ENCODE measurements at places on chromosomes 6 and 20.

DNA sequence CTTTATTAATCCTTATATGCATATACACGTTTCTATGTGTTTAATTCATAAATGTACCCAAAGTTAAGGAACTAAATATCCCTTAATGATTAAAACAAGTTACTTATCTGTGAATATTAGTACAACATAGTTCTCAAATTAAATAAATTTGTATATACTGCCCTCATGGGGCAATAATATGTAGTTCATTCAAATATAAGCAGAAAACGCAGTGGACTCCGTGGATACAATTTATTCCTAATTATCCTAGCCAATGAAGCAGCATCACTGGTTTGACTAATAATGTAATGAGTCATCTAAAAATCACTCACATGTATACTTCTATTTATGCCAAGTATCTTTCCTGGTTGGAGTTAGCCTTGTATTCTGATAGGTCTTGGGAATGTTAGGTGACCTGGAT lies 111.6 kb downstream of the TBC1D32 start:
- H3K27ac ChIP-seq: no peak overlapping the region
- no peaks in the 10 kb centered on the region for H3K36me3 ChIP-seq
- no peaks in the 10 kb centered on the region for H3K27me3 ChIP-seq
- H3K4me3 ChIP-seq: no peak overlapping the region

DNA sequence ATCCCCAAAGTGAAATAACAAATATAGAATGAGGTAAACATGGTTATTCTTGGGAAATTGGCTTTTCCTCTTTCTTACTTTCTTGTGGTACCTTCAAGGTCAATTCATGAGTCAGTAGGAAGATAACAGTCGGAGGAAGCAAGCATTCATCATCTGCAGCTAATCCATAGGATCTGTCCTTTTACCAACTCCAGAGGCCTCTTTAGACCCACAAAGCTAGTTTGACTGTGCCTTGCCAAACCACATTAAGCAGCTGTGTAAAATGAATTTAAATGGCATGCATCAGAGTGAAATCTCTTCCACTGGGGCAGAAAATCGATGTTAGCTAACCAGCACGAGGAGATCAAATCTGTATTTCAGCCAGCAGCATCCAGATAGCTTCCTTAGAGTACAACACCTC lies 171.3 kb downstream of the TMEM242 start:
- DNase-seq: peak; percentile 96
- H3K36me3 ChIP-seq: no peaks in the 10 kb centered on the region
- H3K4me1 ChIP-seq: peaks cover 13% of the 10 kb centered on the region
- no peak overlapping the region for H3K4me3 ChIP-seq
- H3K27ac ChIP-seq: peak overlapping the region; percentile 39
- no peaks in the 10 kb centered on the region for H3K27me3 ChIP-seq

GRCh38 chr6:68973066-68973465 lies 338.0 kb downstream of the ADGRB3 start:
- DNase-seq: no peak
- no peak overlapping the region for H3K27ac ChIP-seq
- H3K27me3 ChIP-seq: no peaks in the 10 kb centered on the region
- no peaks in the 10 kb centered on the region for H3K36me3 ChIP-seq
- H3K4me1 ChIP-seq: no peaks in the 10 kb centered on the region
- no peak overlapping the region for H3K4me3 ChIP-seq

- no peak overlapping the region for H3K4me3 ChIP-seq
- H3K27ac ChIP-seq: no peak overlapping the region
- no peaks in the 10 kb centered on the region for H3K27me3 ChIP-seq
- H3K36me3 ChIP-seq: no peaks in the 10 kb centered on the region
- DNase-seq: no peak
Measured at GRCh38 chr6:5286780-5287179, 25.5 kb downstream of the FARS2 start.

GRCh38 chr20:23101696-23102406 lies 15.7 kb upstream of the CD93 start:
- no peaks in the 10 kb centered on the region for H3K4me1 ChIP-seq
- no peak overlapping the region for H3K27ac ChIP-seq
- no peaks in the 10 kb centered on the region for H3K27me3 ChIP-seq
- no peak for DNase-seq

- H3K27ac ChIP-seq: no peak overlapping the region
- H3K4me1 ChIP-seq: peaks cover 8% of the 10 kb centered on the region
- no peaks in the 10 kb centered on the region for H3K27me3 ChIP-seq
Measured at GRCh38 chr6:42368181-42368580, 83.5 kb downstream of the TRERF1 start.

GRCh38 chr6:75934643-75935472 lies 137.6 kb downstream of the IMPG1 start:
- H3K27me3 ChIP-seq: no peaks in the 10 kb centered on the region
- DNase-seq: peak; percentile 86
- H3K4me3 ChIP-seq: peak overlapping the region; percentile 39
- H3K27ac ChIP-seq: no peak overlapping the region
- H3K36me3 ChIP-seq: no peaks in the 10 kb centered on the region

DNA sequence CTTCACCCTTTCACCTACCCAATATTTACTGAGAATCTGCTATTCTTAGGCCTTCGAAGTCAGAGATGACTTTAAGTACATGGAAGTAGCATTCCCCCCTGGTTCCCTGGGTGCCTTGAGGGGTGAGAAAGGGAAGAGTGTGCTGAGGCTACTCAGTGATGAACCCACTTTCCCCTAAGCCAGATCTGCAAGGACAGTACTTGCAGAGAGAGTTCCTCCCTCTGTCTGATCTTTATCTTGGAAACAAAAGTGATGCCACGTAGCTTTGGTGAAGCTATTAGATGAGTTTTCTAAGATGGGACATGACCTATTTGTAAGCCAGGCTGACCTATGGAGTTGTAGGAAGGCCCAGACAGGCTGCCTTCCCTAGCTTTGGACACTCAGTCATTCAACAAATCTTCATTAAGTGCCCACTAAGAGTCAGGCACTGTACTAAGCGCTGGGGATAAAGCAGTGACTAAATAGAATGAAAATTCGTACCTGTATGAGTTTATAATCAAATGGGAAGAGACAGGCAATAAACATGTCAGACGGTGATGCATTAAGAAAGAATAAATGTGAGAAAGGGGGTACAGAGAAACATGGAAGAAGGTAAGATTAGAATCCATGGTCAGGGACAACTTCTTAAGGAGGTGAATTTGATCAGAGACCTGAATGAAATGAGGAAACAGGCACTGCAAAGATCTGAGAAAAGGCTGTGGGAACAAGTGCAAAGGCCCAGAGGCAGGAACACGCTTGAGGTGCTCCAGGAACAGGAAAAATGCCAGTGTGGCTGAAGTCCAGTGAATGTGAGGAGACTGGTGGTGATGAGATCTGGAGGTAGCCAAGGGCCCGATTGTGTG lies 42.2 kb downstream of the BCL2L1 start:
- peaks cover 20% of the 10 kb centered on the region for H3K4me1 ChIP-seq
- H3K27ac ChIP-seq: no peak overlapping the region
- no peak for DNase-seq
- H3K36me3 ChIP-seq: peaks cover 4% of the 10 kb centered on the region
- H3K27me3 ChIP-seq: no peaks in the 10 kb centered on the region

- no peak overlapping the region for H3K4me3 ChIP-seq
- H3K27me3 ChIP-seq: no peaks in the 10 kb centered on the region
- DNase-seq: peak; percentile 3
- H3K36me3 ChIP-seq: no peaks in the 10 kb centered on the region
- H3K4me1 ChIP-seq: no peaks in the 10 kb centered on the region
- no peak overlapping the region for H3K27ac ChIP-seq
Measured at GRCh38 chr6:125415913-125416312, 114.1 kb upstream of the HDDC2 start.

DNA sequence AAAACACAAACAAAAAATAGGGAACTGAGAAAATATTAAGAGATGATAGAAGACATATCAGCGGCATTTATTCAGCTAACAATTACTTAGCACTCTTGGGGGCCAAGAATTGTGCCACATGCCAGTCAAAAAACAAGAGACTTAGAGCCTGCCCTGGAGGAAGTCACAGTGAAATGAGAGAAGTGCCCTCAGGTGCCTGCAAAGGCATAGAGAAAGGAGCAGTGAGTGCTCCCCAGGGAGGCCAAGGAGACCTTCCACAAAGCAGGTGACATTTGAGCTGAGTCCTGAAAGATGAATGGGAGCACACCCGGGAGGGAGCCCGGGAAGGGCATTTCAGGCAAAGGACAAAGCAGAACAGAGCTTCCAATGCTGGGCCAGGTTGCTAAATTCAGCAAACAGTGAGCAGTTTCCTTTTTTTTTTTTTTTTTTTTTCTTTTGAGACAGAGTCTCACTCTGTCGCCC lies 184.7 kb upstream of the JARID2 start:
- DNase-seq: no peak
- peaks cover 3% of the 10 kb centered on the region for H3K4me1 ChIP-seq
- H3K27ac ChIP-seq: no peak overlapping the region
- no peak overlapping the region for H3K4me3 ChIP-seq
- H3K36me3 ChIP-seq: no peaks in the 10 kb centered on the region
- H3K27me3 ChIP-seq: no peaks in the 10 kb centered on the region

DNA sequence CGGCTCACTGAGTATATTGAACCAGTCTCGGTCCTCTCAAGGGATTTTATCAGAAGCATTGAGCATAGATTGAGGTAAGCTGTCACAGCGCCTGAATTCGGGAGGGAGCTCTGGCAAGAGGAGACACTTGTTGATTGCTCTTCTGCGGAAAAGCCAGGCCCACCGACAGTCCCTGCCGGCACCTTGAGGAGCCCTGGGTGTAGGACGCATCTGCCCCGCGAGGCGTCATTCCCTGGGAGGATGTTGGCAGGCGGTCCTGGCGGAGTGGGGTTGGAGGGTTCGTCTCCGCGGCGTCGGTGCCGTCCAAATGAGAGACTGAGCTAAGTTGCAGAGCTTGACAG lies 843 bp downstream of the FBXO9 start:
- H3K27me3 ChIP-seq: no peaks in the 10 kb centered on the region
- H3K4me1 ChIP-seq: no peaks in the 10 kb centered on the region
- H3K4me3 ChIP-seq: peak overlapping the region; percentile 87
- no peaks in the 10 kb centered on the region for H3K36me3 ChIP-seq
- peak; percentile 45 for DNase-seq
- H3K27ac ChIP-seq: peak overlapping the region; percentile 74

DNA sequence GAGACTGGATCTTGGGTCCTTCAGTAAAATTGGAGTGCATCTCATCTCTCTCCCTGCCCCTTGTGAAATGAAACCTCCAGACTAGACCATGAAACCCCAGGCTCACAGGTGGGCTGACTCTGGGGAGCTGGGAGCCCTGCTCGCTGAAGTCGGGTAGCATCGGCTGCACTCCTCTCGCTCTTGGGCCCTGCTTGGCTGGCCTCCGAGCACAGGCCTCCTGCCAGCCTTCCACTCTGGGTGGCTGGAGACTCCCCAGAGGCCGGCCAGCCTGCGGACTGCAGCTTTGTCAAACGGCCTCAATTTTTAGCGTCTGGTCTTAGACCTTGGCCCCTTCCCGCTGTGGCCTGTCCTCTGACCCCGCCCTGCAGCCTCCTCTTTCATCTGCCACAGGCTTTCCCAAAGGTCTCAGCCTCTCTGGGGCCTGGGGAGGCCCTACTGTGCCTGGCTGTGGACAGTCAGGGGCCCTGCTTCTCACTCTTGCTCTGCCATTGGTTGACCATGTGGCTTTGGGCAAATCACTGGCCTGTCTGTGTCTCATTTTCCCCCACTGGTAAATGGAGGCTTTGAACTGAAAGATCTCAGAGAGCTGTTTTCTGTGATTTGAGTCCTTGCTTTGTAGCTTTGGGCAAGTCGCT lies 45.1 kb downstream of the SRC start:
- peaks cover 8% of the 10 kb centered on the region for H3K36me3 ChIP-seq
- H3K27ac ChIP-seq: no peak overlapping the region
- H3K4me3 ChIP-seq: no peak overlapping the region
- H3K27me3 ChIP-seq: no peaks in the 10 kb centered on the region

DNA sequence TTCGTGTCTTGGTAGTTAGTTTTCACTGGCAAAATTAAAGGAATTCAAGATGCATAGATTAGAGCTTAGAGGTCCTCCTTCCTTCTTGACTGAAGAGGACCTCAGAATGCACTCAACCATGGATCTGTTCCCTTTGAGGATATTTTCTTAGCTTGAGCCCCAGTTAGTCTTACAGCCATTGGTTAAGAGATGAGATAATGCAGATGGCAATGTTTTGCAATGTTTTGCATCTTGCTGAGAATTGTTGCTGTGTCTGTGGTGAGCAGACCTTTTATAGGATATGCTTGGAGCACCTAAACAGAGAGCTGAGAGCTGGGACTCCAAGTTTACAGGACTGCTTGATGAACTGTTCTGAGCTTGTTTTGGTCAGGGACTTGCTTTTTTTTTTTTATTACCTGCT lies 107.5 kb downstream of the TMEM170B start:
- DNase-seq: no peak
- no peaks in the 10 kb centered on the region for H3K27me3 ChIP-seq
- H3K36me3 ChIP-seq: no peaks in the 10 kb centered on the region
- no peak overlapping the region for H3K4me3 ChIP-seq
- no peak overlapping the region for H3K27ac ChIP-seq
- peaks cover 6% of the 10 kb centered on the region for H3K4me1 ChIP-seq

DNA sequence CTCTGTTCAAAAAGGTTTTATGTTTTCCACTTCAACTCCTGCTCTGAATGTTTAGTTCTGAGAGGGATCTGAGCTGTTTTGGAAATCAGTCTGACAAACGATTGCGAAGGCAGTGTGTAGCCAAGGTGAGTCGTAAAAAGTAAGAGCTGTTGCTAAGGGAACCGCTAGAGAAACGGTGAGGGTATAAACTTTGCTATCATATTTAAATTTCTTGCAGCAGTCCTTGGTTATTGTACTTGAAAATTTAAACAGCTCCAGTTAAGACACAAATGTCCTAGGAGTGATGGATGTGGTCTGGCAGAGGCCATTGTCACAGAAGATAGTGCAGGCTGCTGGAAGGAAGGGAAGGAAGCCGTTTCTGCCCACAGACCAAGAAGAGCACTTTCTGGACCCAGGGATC lies 64.9 kb upstream of the CITED2 start:
- no peak overlapping the region for H3K27ac ChIP-seq
- H3K4me1 ChIP-seq: no peaks in the 10 kb centered on the region
- no peaks in the 10 kb centered on the region for H3K27me3 ChIP-seq
- H3K4me3 ChIP-seq: no peak overlapping the region
- no peaks in the 10 kb centered on the region for H3K36me3 ChIP-seq
